Tongue (tissue), 3 donors: ENCODE measurements at places on chromosomes 2 and 18.
A peak's percentile ranks its signal among the peaks of the same experiment; 100 is the strongest.

DNA sequence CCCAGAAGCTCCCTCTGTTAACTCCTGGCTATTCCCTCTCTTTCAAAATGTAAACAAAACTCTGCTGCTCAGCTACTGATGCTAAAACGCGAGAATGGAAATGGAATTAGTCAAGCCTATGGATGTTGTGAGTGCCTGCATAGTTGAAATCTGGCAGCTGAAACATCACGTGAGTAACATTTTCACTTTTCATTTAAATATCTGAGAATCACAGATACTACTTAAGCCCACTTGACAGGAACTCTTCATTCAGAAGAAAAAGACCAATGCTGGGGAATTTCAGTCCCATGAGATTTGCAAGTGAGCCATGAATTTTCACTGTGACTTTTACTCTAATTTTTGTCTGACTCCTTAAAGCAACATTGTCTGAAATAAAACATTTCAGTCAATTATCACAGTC, 215.3 kb upstream of the SESTD1 start:
- peak; percentile 6 for DNase-seq

DNA sequence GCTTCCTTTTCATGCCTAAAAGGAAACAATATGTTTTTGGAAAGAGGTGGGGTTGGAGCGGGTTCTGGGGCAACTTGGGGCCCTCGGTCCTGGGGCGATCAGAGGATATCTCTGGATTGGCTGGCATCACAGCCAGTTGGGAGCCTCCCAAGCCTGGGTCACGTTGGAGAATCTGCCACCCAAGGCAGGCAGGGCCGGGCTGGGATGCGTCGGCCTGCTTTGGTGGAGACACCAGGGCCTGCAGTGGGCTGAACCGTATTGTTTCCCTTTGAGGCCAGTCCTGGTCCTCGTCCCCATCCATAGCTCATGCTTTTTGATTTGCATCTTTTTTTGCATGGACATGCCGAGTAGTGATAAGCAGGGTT, 235.8 kb downstream of the ATAD2B start:
- DNase-seq = no peak

GRCh38 chr2:60706021-60706420, 50.0 kb upstream of the PAPOLG start:
- no peak for DNase-seq

- no peak for DNase-seq
Observed at GRCh38 chr2:61557381-61557780, 19.2 kb upstream of the XPO1 start.

- DNase-seq = no peak
Observed at GRCh38 chr2:75545387-75545786, 15.4 kb downstream of the EVA1A start.

GRCh38 chr2:239929504-239929903, 95.6 kb downstream of the NDUFA10 start:
- no peak for DNase-seq

GRCh38 chr18:70423988-70424387, 135.1 kb downstream of the SOCS6 start:
- DNase-seq = peak; percentile 36

DNA sequence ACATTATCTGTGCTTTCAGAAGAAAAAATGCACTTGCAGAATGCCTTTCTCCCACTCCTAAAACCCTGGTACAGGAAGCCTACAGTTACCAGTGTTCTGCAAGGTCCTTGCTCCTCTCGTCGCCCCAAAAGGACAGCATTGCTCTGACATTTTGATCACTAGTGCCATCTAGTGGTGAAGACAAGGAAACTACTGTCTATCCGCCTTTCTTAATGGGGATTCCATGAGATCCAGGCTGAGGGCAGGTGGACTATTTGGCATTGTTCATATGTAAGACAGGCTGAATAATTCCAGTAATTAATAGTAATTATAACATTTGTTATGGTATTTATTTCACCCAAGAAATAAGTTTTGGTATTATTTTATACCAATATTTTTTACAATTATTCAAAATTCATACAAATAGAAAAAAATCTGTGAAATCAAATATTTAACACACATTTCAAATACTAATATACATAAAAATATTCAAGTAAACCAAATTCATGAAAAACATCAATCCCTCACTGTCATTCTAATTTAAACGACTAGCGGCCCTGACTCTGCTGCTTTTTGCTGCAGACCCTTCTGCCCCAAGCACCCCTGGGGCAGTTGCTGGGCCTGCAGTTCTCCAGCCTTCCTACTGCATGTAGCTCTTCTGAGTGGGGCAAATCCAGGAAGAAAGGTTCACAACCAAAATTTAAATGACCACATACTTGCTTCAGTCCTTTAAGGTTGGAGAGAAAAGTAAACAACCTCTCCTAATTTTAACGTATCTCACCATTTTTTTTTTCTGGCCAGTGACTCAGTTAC, 19.0 kb downstream of the TPGS2 start:
- peak; percentile 84 for DNase-seq

DNA sequence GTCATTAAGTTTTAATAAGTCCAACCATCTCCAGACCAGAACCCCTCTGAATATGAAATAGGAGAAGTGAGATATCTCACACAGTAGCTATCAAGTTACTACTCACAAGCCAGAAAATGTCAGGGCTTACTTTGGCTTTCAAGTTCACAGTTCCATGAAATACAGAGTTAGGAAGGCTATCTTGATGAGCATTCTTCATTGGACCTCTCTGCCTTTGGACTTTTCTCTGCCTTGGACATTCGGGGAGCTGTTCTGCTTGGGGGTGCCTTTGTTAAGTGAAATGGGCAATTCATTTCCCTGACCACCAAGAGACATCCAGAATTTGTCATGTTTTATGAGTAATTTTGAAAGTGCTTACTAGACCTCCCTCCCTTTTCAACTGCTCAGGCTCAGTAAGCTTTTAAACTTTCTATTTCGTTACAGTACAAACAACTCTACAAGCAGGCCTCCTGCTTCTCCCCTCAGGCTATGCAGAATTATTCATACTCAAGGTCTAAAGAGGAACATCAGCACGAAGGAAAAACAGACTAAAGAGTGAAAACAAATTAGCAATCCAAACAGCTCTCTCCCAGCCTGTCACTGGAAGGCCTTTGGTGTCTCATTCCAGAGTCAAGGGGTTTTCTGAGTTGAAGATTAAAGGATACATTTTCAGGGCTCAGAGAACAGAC, 95.3 kb downstream of the MREG start:
- DNase-seq = peak; percentile 55

GRCh38 chr2:60358476-60358875, 195.0 kb downstream of the BCL11A start:
- no peak for DNase-seq

- no peak for DNase-seq
Observed at GRCh38 chr18:29250843-29251242, 1073.9 kb upstream of the CDH2 start.

- DNase-seq = no peak
Observed at GRCh38 chr2:237068005-237068576, 17.6 kb upstream of the COPS8 start.

- no peak for DNase-seq
Observed at GRCh38 chr18:10252952-10253705, 201.3 kb upstream of the APCDD1 start.

- no peak for DNase-seq
Observed at GRCh38 chr2:232696609-232697058, 497 bp upstream of the GIGYF2 start.

DNA sequence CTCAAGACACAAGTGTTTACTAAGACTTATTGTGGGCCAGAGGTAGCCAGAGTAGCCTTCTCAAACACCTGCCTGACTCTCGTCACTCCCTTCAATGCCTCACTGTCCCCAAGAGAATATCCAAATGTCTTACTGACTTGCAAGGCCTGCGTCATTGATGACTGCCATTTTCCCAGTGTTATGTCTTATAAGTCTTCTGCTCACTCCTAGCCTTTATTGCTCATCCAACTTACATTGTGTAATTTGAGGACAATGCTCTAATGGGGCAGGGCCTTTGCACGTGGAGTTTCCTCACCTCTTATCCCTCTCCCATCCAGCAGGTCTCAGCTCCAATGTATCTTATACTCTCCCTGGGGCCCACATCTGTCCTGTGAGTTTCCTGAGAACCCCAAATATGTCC, 10.1 kb upstream of the CD226 start:
- no peak for DNase-seq

GRCh38 chr2:18903750-18904149, 314.4 kb upstream of the NT5C1B start:
- DNase-seq = peak; percentile 44

DNA sequence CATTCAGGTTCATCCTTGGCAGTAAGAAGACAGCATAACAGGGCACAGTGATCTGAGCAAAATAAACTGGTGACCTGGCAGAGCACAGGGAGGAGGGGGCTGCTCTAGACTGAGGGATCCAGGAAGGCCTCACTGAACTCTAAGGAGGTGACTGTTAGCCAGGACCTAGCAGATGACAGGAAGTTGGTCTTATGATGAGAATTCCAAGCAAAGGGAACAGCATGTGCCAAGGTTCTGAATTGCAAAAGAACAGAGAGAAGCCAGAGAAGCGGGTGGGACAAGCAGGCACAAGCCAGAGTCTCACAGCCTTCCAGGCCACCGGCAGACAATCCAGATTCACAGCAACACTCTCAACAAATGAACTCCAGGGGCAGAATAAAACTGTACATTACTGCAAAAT, 152.7 kb upstream of the PTPRM start:
- no peak for DNase-seq

DNA sequence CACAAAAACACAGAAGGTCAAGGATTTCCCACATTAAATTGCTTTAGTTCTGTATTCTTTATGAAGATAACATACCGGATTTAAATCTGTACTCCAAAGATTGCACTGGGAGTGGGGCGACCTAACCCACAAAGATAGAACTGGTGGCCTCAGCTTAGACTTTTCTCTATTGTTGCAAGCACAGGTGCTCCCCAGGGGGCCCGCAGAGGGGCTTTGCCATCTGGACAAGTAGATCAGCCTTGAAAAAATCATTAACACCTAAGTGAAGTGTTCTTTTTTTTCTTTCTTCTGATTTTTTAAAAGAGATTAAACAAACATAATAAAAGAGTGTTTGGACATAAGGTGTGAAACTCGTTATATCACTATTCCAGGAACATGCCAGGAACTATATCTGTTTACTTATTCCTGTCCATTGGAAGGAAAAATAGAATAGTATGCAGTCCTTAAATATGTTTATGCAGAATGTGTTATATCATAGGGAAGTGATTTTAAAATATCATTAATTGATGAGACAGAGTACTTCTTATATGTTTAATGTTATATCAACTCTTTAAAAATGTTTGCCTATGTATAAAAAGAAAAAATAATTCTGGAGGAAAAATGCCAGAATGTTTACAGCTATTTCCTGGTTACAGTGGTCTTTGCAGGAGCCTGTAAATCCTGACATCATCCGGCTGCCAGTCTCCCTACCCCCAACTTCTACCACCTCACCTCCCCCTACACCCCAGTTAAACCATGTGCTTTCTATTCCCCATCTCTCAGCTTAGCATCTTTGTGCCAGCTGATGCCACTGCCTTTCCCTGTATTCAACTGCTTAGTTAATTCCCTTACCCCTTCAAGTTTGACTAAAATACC, 679.2 kb downstream of the CNTNAP5 start:
- no peak for DNase-seq

DNA sequence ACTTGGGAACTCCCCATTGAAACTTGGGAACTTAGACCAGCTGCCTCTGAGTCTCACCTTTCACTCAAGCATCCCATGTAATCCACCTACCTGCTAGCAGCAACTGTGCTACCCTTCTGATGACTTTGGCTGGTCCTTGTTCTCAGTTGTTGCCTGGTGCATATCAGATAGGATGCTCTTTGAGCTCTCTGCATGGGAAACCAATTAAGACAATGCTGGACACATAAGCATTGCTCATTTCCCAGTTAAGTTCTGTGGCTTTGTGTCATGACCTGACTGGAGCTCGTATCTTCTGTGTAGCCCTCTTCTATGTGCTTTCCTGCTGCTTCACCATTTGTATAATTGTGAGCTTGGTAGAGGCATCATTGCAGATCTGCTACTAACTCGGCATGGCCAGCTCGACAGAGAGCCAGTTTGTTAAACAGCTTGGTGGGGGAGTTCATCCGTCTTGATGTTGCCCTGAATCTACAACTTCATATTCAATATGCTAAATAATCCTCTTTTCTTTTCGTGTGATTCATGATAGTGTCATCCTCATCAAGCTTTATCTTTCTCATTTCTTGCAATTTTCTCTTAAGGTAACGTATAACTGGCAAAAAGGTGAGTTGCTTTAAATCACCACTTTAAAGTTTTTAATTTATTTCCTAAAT, 447.5 kb upstream of the SLC14A2 start:
- DNase-seq = no peak

DNA sequence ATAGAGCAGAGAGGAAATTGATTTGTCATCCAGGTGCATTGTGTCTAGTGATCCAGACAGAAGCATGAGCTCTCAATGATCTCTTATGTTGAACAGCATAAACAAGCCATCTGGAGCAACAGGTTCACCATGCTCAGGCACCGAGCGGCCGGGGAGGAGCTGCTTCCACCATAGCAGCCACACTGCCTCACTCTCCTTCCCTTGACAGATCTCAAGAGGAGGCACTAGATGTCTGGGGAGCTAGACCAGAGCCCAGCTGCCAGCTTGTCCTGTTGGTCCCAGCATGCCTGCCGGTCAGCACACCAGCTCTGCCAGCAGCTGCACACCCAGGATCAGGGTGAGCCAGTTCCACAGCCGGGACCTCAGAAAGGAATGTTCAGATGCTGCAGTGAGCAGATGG, 17.5 kb upstream of the LONRF2 start:
- DNase-seq = no peak

DNA sequence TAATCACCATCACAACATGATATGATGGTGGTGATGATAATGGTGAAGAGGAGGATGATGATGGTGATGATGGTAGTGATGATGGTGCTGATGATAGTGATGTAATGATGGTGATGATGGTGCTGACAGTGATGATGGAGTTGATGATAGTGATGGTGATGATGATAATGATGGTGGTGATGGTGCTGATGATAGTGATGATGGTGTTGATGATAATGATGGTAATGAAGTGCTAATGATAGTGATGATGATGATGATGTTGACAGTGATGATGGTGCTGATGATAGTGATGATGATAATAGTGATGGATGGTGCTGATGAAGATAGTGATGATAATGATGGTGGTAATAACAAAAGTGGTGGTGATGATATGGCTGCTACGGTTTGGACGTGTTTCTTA, 4.4 kb upstream of the GPR148 start:
- no peak for DNase-seq

- DNase-seq = no peak
Observed at GRCh38 chr18:37563931-37564392, 1.6 kb downstream of the CELF4 start.

DNA sequence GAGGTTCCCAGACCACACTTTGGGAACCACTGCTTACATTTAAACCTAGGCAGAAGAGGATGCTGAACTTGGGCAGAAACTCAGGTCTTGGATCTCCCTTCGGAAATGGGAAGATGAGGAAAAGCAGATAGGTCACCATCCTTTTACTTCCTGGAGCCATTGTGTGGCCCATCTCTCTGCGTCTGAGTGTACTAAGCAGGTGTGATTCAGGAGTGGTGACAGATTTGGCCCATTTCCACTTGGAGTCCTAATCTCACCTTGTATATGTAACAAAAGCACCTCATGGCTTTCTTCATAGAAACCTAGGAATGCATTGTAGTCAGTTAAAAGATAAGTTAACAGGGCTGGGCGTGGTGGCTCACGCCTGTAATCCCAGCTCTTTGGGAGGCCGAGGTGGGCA, 71.0 kb downstream of the PRKCE start:
- DNase-seq = no peak
